ENCODE measurements at places on chromosomes 1 and 21.

DNA sequence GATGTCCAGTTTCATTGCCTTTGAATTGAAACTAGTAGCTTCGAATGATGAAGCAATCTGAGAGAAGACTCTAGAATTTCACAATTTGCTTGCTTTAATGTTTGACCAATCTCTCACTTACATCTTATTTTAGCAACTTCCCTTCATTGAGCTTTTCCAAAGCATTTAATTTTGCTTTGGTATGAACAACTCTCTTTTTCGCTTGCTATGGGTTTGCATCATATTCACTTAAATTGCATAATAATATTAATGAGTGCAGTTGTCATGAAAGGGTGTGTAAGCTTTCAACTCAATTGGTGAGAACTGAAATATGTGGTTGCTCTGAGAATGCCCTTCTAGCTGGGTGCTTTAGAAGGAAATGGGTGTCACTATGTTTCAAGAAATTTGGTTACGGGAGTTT, 309.2 kb downstream of the HLX start:
- no peak for DNase-seq
- no peak overlapping the region for H3K27ac ChIP-seq
- no peaks in the 10 kb centered on the region for H3K27me3 ChIP-seq
- no peak overlapping the region for H3K4me3 ChIP-seq

- H3K36me3 ChIP-seq = no peaks in the 10 kb centered on the region
- H3K4me1 ChIP-seq = peaks cover 9% of the 10 kb centered on the region
- H3K27ac ChIP-seq = no peak overlapping the region
- H3K27me3 ChIP-seq = peaks cover 6% of the 10 kb centered on the region
Measured at GRCh38 chr1:67838180-67838910, 5.1 kb upstream of the GNG12 start.

DNA sequence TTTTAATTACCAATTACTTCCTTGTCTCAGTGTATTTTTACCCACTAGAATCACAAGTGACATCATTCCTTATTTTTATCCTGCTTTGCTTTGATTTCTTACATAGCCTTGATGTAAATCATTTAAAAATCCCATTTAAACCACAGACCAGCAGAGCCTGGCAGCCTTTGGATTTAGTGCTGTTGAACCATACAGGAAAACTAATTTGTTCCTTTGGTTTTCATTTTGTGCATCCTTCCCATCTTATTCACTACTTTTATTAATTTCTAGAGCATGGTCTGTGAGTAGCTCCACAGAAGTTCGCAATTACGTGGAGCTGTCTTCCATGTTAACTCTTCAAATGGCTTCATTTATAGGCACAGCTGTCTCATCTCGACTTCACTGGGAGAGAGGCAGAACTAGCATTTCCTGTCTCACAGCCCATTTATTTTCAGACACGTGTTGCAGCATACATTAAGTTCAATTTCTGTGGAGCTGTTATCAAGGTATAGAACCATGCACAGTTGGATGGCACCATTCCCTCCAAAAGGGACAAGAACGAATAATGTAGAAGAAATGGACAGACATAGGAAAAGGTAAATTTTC, 235.3 kb downstream of the MRPL39 start:
- no peaks in the 10 kb centered on the region for H3K4me1 ChIP-seq
- H3K4me3 ChIP-seq = no peak overlapping the region
- H3K27me3 ChIP-seq = no peaks in the 10 kb centered on the region
- H3K36me3 ChIP-seq = no peaks in the 10 kb centered on the region
- no peak for DNase-seq

- no peaks in the 10 kb centered on the region for H3K27me3 ChIP-seq
- DNase-seq = no peak
- H3K4me1 ChIP-seq = peaks cover 28% of the 10 kb centered on the region
Measured at GRCh38 chr1:229578168-229579058, 19.9 kb upstream of the ABCB10 start.

GRCh38 chr1:16112596-16113555, 39.4 kb upstream of the FAM131C start:
- no peaks in the 10 kb centered on the region for H3K4me1 ChIP-seq
- H3K27me3 ChIP-seq = no peaks in the 10 kb centered on the region
- no peak overlapping the region for H3K27ac ChIP-seq
- DNase-seq = no peak
- no peak overlapping the region for H3K4me3 ChIP-seq
- H3K36me3 ChIP-seq = no peaks in the 10 kb centered on the region

DNA sequence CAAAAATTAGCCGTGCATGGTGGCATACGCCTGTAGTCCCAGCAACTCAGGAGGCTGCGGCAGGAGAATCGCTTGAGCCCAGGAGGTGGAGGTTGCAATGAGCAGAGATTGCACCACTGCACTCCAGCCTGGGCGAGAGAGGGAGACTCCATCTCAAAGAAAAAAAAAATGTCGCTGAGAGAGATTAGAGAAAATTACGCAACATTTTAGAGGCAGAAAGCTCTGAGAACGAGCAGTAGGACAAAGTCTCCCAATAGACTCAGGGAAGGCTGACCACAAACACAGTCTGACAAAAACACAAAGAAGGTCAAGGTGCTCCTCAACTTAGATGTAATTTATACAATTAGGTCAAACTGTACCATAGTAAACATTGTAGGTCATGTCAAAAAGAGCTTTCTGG, 367.6 kb upstream of the ZRANB2 start:
- no peaks in the 10 kb centered on the region for H3K4me1 ChIP-seq
- H3K27ac ChIP-seq = no peak overlapping the region
- no peaks in the 10 kb centered on the region for H3K27me3 ChIP-seq
- no peaks in the 10 kb centered on the region for H3K36me3 ChIP-seq

DNA sequence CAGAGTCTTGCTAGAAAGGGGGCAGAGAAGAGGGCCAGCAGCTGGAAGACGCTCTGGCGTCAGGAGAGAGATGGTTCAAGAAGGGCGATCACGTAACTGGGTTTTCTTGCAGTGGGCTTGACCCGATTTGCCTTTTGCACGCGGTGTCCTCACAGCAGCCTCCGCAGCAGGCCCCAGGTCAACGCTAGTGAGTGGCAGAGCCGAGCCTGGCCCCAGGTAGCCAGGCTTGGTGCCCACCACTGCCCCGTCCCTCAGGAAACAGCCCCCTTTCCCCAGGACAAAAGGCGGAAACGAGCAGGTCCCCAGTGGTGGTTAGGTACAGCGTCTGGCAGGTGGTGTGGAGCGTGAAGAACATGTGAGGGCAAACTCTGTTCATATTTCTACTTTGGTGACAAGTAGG, 8.6 kb upstream of the UTS2 start:
- no peaks in the 10 kb centered on the region for H3K36me3 ChIP-seq
- no peak overlapping the region for H3K4me3 ChIP-seq
- no peaks in the 10 kb centered on the region for H3K27me3 ChIP-seq
- no peak overlapping the region for H3K27ac ChIP-seq
- DNase-seq = no peak

DNA sequence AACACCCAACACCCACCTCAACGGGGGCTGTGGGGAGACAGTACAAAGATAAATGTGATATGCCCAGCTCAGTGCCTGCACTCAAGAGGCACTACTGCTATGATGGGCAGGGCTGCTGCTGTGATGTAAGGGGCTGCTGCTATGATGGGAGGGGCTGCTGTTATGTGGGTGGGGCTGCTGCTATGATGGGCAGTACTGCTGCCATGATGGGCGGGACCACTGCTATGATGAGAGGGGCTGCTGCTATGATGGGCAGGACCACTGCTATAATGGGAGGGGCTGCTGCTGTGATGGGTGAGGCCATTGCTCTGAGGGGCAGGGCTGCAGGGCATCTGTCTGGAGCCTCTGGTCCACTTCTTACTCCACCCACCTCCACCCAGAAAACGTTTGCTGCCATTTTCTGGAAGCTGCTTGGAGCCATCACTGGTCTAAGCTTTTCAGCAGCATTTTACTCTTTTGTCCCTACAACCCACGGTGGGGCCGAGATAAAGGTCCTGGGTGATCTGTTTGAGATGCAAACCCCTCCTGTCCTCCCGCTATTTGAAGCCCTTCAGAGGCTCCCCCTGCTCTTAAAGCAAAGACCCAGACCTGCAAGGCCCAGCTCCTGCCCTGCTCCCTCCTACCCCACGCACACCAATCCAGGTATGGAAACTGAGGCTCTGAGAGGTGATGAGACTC, 656.9 kb downstream of the PTPRU start:
- no peak overlapping the region for H3K4me3 ChIP-seq
- no peak overlapping the region for H3K27ac ChIP-seq
- no peak for DNase-seq
- H3K4me1 ChIP-seq = peaks cover 5% of the 10 kb centered on the region
- no peaks in the 10 kb centered on the region for H3K36me3 ChIP-seq
- H3K27me3 ChIP-seq = peaks cover 19% of the 10 kb centered on the region

DNA sequence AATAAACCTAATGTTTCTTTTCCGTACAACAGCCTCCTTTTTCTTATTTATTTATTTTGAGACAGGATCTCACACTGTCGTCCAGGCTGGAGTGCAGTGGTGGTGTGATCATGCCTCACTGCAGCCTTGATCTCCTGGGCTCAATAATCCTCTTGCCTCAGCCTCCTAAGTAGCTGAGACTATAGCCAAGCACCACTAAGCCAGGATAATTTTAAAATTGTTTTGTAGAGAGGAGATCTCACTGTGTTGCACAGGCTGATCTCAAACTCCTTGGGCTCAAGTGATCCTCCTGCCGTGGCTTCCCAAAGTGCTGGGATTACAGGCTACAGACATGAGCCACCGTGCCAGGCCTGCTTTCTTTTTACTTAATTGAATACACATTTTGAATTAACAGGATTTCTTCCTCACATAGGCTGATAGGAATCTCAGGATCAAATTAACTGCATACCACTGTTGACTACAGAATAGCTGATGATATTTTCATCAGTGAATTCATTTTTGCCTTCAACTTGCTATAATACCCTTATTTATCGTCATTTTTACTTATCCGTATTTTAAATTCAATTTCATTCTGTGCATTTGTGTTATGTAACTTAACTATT, 2010.5 kb downstream of the NCAM2 start:
- H3K4me3 ChIP-seq = no peak overlapping the region
- no peaks in the 10 kb centered on the region for H3K36me3 ChIP-seq
- no peak overlapping the region for H3K27ac ChIP-seq
- no peaks in the 10 kb centered on the region for H3K4me1 ChIP-seq
- DNase-seq = no peak

DNA sequence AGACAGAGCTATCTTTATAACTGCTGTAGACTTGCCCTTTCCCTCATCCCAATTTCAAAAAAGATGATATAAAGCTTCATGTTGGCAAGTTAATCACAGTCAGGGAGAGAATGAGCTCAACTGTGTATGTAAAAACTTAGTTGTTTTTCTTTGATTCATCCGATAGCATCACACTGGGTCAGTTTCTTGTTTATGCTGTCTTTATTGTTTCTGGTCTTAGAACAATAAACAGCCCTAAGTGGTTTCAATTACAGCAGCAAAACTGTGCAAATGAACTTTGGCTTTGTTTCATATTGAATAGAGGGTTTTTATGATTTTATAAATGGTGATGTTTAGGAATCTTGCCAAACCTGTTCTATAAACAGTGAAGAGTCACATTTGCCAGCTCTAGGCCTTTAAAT, 423.8 kb upstream of the CXADR start:
- H3K4me3 ChIP-seq = no peak overlapping the region
- no peak overlapping the region for H3K27ac ChIP-seq
- DNase-seq = no peak
- no peaks in the 10 kb centered on the region for H3K36me3 ChIP-seq
- no peaks in the 10 kb centered on the region for H3K4me1 ChIP-seq

DNA sequence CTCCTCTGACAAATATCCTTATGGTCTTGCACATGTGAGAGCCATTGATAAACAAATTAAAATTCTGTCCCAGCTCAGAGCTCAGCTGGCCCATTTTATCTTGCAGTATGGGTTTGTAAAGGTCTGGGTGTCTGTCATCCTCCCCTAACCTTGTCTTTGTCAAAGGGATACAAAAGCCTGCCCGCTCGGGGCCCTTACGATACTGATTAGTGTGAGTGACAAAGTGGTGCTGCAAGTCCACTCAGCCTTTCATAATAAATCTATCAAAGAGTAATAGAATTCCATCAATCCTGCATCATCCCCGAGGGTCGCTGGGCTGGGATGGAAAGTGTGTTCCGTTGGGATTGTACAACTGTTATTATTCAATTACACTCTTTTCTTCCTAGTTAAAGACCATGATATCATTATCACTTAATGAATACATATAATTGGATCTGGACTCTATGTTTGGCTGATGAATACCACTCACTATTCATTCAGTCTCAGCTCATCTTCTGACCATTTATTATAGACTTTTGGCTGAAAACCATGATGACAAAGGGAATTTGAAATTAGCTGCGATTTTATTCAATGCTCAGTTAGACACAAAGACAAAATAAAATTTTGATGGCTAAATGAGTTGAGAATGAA, 122.5 kb upstream of the FOXD3 start:
- no peak for DNase-seq
- no peaks in the 10 kb centered on the region for H3K36me3 ChIP-seq
- H3K4me1 ChIP-seq = no peaks in the 10 kb centered on the region
- no peak overlapping the region for H3K4me3 ChIP-seq

- DNase-seq = no peak
- no peaks in the 10 kb centered on the region for H3K4me1 ChIP-seq
- H3K4me3 ChIP-seq = no peak overlapping the region
- H3K36me3 ChIP-seq = peaks cover 17% of the 10 kb centered on the region
- no peaks in the 10 kb centered on the region for H3K27me3 ChIP-seq
- H3K27ac ChIP-seq = no peak overlapping the region
Measured at GRCh38 chr1:62088439-62088838, 106.2 kb upstream of the L1TD1 start.

DNA sequence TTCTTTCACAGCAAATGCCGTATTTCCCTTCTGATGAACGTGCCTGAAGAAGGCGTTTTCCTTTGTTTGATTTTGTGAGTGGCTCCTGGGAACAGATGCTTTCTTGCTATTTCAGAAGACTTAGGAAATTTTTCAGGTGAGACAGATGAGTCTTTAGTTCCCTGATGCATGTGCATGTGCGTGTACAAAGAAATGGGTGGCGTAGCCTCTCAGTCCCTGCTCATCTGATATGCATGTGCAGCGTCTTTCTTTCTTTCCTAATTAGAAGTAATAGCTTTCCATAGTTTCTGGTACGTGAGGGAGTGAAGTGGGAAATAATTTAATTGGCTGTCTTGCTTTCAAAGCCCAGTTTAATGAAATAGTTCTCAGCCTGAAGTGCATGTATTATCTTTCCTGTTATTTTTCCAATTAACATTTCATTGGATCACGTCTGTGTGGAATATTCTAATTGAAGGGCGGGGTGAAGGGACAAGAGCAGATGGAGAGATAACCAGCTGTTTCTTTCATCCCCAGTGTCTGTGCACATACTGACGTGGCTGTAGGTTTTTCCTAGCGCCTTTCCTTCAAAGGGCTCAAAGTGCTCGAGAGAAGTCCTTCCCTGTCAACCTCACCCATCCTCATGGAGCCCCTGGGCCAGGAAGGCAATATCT, 104.3 kb downstream of the FAM78B start:
- DNase-seq = no peak
- H3K27me3 ChIP-seq = no peaks in the 10 kb centered on the region
- no peaks in the 10 kb centered on the region for H3K4me1 ChIP-seq

- no peaks in the 10 kb centered on the region for H3K4me1 ChIP-seq
- no peak overlapping the region for H3K27ac ChIP-seq
- H3K27me3 ChIP-seq = no peaks in the 10 kb centered on the region
- no peaks in the 10 kb centered on the region for H3K36me3 ChIP-seq
- DNase-seq = no peak
Measured at GRCh38 chr21:34031835-34032370, 41.5 kb upstream of the MRPS6 start.

- no peak overlapping the region for H3K27ac ChIP-seq
- H3K27me3 ChIP-seq = peaks cover 38% of the 10 kb centered on the region
- H3K4me1 ChIP-seq = no peaks in the 10 kb centered on the region
- peak overlapping the region; percentile 50 for H3K4me3 ChIP-seq
- H3K36me3 ChIP-seq = no peaks in the 10 kb centered on the region
- no peak for DNase-seq
Measured at GRCh38 chr1:35707601-35708440, 10.9 kb downstream of the C1orf216 start.

Measured in lower lobe of right lung (tissue), 2 donors.